ENCODE measurements at places on chromosomes 3 and 15. TPM values are rescaled to one million over a fixed set of nuclear protein-coding genes. Genes with fewer than 3 reads are reported as not detected.

DNA sequence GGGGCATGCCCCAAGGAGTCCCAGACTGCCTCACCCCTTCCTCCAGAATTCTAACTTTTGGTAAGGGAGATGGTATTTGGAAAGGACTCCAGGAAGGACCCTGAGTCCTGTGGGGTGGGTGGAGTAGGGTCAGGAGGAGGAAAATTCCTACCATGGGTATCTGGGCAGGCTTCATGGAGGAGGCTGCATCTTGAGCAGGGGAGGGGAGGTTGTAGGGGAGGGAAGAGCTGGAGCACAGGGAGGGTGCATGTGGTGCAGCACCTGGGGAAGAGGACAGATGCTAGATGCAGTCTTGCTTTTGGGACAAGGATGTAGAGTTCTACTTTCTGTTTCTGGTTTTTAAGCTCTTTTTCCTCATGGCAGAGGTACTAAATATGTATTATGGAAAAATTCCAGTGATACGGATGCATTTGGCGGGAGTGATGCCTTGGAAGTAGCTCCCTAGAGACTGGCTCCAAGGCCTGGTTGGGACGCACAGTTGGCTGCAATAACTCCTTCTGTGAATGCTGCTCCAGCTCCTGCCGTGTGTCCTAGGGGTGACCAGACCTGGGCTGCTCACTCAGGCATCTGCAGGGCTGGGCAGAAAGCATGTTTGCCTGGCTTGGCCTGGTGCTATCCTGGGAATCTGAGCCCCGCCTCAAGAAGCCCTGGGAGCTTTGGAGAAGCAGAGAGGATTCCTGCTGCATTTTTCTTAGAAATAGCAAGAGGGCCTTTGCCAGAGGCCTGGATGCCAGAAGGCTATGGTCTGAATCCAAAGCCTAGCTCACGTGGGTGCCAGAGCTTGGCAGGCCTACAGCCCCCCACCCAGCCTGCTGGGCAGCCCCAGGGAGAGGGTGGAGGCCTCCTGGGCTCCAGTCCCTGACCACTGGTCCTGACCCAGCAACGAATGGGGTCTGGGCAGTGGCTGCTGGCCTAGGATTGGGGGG lies 10.1 kb downstream of the SEMA3F start:
- no peak overlapping the region for H3K27ac ChIP-seq
- no peaks in the 10 kb centered on the region for H3K4me1 ChIP-seq
- no peak for DNase-seq
- no peaks in the 10 kb centered on the region for H3K36me3 ChIP-seq
- no peaks in the 10 kb centered on the region for H3K27me3 ChIP-seq
- H3K4me3 ChIP-seq, result no peak overlapping the region

DNA sequence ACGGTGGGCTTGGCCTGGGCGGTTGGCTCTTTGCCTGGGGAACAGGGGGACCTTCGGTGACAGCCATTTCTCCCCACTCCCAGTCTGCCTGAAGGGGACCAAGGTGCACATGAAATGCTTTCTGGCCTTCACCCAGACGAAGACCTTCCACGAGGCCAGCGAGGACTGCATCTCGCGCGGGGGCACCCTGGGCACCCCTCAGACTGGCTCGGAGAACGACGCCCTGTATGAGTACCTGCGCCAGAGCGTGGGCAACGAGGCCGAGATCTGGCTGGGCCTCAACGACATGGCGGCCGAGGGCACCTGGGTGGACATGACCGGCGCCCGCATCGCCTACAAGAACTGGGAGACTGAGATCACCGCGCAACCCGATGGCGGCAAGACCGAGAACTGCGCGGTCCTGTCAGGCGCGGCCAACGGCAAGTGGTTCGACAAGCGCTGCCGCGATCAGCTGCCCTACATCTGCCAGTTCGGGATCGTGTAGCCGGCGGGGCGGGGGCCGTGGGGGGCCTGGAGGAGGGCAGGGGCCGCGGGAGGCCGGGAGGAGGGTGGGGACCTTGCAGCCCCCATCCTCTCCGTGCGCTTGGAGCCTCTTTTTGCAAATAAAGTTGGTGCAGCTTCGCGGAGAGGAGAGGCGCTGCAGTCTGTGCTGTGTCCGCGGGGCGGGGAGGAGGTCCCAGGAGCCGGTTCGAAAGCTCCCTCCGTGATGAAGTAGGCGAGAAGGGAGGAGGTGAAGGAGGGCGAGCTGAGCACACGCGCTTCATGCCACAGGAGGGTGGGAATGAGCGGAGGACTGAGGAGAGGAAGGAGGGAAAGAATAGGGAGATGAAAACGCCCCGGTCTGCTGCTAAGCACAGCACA lies 9.6 kb downstream of the CLEC3B start:
- H3K36me3 ChIP-seq, result no peaks in the 10 kb centered on the region
- H3K27me3 ChIP-seq, result no peaks in the 10 kb centered on the region
- no peak overlapping the region for H3K27ac ChIP-seq

DNA sequence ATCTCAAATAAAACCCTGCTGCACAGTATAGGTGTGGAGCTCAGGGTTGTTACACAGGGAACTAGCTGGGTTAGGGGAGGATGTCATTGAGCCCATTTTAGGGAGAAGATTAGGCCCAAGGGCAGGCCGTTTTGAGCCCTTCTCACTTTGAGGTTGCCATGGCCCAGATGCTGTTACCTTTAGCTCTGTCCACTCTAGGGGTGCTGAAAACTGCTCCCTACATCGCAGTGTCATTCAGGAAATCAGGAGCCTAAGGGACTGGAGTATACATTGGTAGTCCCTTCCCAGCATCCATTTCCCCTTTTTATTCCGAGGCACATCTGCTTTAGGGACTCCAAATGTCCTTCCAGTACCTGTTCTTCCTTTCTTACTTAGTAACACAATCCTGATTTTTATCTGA lies 79.0 kb upstream of the SELENOK start:
- no peak for DNase-seq
- no peak overlapping the region for H3K27ac ChIP-seq

Gene PPM1L
- total RNA-seq, result 4.0 TPM

DNA sequence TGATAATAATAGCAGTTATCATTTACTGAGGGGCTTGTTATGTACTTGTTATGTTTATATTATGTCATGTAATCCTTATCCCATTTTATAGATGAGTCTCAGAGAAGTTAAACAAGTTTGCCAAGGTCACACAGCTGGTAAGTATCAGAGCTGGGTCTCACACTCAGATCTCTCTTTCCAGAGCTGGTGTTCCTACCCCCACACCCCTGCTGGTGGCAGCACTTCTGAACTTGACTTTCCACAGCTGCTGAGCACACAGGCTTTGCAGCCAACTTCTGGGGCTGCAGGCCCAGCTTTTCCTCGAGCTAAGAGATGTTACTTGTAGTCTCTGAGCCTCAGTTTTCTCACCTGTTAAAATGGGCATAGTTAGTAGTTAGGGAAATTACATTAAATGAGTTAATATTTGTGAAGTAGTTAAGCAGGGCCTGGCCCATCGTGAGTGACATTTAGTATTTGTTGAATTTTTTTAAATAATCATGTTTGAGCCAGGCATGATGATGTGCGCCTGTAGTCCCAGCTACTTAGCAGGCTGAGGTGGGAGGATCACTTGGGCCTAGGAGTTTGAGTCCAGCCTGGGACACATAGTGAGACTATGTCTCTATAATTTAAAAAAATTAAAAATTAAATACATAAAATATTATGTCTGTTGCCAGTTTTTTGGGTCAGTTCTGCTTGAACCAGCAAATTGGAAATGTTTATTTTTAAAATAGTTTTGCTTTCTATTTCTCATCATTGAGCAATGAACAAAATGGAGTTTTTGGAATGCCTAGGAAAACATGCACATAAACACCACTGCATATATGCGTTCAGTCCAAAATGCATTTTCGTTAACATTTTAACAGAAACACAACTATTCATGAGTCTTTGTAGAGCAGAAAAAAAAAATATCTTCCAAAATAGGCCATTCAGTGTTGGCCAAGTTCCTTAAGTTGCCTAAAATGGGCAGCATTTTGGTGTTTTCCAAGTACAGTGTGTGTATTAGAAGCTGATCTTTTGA lies 87.3 kb downstream of the SMAD6 start:
- no peaks in the 10 kb centered on the region for H3K36me3 ChIP-seq
- no peak overlapping the region for H3K4me3 ChIP-seq
- no peaks in the 10 kb centered on the region for H3K27me3 ChIP-seq

Gene BLM
- 3.5 TPM for total RNA-seq

GRCh38 chr3:35549690-35550089 lies 89.6 kb upstream of the ARPP21 start:
- no peak overlapping the region for H3K4me3 ChIP-seq
- no peak for DNase-seq
- no peak overlapping the region for H3K27ac ChIP-seq
- H3K36me3 ChIP-seq, result no peaks in the 10 kb centered on the region
- no peaks in the 10 kb centered on the region for H3K27me3 ChIP-seq
- H3K4me1 ChIP-seq, result no peaks in the 10 kb centered on the region

- no peaks in the 10 kb centered on the region for H3K4me1 ChIP-seq
- H3K4me3 ChIP-seq, result no peak overlapping the region
- no peak for DNase-seq
- H3K36me3 ChIP-seq, result no peaks in the 10 kb centered on the region
Observed at GRCh38 chr3:197031315-197032285, 2.0 kb upstream of the MELTF start.

- no peak for DNase-seq
- peak overlapping the region; percentile 29 for H3K4me3 ChIP-seq
- H3K27ac ChIP-seq, result no peak overlapping the region
- no peaks in the 10 kb centered on the region for H3K4me1 ChIP-seq
Observed at GRCh38 chr3:122245513-122246174, 62.2 kb downstream of the CASR start.

Gene C3orf22
- not detected for total RNA-seq

- H3K27me3 ChIP-seq, result no peaks in the 10 kb centered on the region
- H3K4me3 ChIP-seq, result no peak overlapping the region
Observed at GRCh38 chr3:149401212-149401925, 23.9 kb upstream of the TM4SF1 start.

DNA sequence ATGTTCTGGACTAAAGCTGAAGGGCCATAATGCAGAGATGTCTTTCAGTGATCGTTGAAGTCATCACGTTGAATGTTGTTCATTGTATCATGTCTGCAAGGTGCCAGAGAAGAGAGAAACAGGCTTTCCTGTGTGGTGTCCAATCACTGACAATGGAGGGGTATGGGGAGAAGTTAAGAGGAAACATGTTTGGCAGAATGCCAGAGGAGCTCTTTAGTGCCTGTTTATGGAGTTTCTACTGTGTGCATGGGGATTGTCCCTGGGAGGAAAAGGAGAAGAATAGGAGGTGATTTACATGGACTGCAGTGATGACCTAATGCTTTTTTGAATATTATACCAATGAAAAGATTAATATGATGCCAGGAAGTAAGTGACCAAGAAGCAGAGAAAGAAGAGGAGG lies 11.7 kb downstream of the SCAANT1 start:
- no peaks in the 10 kb centered on the region for H3K27me3 ChIP-seq
- H3K36me3 ChIP-seq, result no peaks in the 10 kb centered on the region
- peaks cover 2% of the 10 kb centered on the region for H3K4me1 ChIP-seq
- H3K27ac ChIP-seq, result no peak overlapping the region

- no peaks in the 10 kb centered on the region for H3K4me1 ChIP-seq
- no peak for DNase-seq
- H3K27ac ChIP-seq, result no peak overlapping the region
- H3K36me3 ChIP-seq, result no peaks in the 10 kb centered on the region
- H3K27me3 ChIP-seq, result no peaks in the 10 kb centered on the region
Observed at GRCh38 chr3:139705631-139706030, 27.9 kb upstream of the NMNAT3 start.
